Activated naive CD4-positive, alpha-beta T cell (primary cell): ENCODE measurements at places on chromosomes 7 and 10.

- DNase-seq, result no peak
These were observed 7.5 kb downstream of the LAMB1 start for GRCh38 chr7:107995184-107996071.

GRCh38 chr10:44947371-44948152, 12.0 kb upstream of the RASSF4 start:
- no peak for DNase-seq

GRCh38 chr7:41298409-41298808, 404.5 kb downstream of the INHBA start:
- no peak for DNase-seq

GRCh38 chr10:92689663-92690210, at the start of gene HHEX:
Gene HHEX, plus strand, starts transcription at chr10:92689955. Its CDS starts 32 bp downstream, at chr10:92689987.
- no peak for DNase-seq

DNA sequence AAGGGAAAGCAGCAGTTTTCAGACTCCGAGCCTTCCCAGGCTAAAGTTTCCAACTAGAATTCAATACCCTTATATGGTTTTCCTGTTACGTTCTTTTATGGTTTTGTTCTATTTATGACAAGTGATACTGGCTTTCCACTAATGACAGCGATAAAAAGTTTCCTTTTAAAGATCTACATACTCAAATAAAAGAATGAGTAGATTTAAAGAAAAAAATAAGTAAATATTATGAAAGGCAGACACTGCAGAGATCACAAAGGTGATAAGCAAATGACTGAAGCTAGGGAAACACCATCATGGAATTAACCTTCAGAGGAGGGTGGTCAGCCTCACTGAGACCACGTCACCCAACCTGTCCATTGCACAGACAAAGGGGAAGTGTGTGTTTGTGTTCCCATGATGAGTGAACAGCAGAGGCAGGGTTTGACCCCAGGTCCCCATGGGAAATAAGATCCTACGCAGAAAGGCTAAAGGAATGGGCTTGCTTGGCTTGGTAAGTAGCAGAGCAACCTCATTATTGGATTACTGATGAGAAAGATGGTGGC, 4.0 kb downstream of the VSIR start:
- DNase-seq, result no peak

DNA sequence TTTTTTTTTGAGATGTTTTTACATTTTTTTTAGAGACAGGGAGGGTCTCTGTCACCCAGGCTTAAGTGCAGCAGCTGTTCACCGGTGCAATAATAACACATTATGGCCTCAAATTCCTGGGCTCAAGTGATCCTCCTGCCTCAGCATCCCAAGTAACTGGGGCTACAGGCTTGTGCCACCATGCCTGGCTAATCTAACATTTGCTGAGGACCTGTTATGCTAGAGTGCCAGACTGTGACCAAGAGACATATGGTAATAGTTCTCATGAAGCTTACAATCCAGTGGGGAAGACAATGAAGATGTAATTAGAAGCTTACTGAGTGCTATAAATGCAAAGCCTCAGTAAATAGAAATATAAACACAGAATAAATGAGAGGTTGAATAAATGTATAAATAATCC, 17.6 kb upstream of the ORC5 start:
- no peak for DNase-seq

- no peak for DNase-seq
These were observed 179.2 kb downstream of the RELN start for GRCh38 chr7:103810112-103810744.

GRCh38 chr10:9719246-9719645, 1298.4 kb upstream of the CELF2 start:
- no peak for DNase-seq

DNA sequence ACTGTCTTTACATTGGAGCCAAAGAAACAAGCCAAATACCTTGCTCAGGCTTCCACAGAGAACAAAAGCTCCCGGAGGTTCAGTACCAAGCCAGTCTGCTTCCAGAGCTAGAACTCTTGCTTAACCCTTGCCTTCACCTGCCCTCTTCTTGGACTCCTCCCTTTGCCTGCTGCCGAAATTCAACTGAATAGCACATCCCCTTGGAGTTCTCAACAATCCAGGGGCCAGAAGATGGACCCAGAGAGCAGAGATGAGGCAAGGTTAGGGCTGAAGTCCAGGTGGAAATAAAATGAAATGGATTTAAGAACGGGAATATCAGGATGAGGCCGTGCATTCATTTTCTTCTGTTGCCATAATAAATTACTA, 876 bp upstream of the PIK3AP1 start:
- no peak for DNase-seq

- no peak for DNase-seq
These were observed 25.8 kb downstream of the SCIN start for GRCh38 chr7:12596225-12596790.

DNA sequence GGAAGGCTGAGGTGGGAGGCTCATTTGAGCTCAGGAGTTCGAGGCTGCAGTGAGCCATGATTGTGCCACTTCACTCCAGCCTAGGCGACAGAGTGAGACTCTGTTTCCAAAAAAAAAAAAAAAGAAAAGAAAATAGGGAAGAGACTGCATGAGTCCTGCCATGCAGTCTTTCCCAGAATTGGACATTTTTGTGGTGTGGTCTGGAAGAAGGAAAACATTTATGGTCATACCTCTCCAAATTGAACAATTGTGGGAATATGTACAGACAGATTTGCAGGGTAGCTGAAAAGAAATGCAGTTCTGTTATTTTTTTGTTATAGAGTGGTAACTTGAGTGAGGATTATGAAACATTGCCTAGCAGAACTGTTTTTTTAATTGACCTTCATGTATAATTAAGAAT, 198.1 kb downstream of the AUTS2 start:
- no peak for DNase-seq

DNA sequence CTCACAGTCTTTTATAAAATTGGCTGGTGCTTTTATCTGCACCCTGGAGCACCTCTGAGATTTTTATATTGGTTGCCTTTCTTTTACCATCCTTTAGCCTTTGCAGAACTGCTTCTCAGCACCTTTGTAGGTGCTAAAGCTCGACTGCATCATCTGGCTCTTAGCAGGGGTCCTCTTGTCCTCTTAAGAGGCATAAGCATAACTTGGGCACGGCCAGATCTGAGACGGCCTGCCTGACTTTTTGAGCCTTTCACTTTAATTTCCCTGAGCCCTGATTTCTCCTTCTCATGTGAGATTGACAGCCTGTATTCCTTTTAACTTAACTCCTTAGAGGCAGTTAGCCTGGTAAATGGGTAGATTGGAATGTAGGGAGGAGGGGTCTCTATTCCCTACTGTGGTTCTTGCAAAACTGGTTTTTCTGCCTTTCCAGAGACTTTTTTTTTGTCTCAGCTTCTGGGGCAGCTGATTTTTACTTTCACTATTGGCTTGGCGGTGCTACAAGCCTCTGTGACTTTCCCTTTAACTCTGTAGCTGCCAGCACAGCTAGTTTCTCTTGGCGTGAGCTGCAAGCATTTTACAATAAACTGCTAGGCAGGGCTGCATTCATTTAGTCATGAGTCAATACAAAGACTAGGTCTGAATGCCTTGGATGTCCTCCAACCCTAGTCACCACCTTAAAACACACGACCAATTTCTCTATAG, 24.0 kb downstream of the ZPBP start:
- no peak for DNase-seq

DNA sequence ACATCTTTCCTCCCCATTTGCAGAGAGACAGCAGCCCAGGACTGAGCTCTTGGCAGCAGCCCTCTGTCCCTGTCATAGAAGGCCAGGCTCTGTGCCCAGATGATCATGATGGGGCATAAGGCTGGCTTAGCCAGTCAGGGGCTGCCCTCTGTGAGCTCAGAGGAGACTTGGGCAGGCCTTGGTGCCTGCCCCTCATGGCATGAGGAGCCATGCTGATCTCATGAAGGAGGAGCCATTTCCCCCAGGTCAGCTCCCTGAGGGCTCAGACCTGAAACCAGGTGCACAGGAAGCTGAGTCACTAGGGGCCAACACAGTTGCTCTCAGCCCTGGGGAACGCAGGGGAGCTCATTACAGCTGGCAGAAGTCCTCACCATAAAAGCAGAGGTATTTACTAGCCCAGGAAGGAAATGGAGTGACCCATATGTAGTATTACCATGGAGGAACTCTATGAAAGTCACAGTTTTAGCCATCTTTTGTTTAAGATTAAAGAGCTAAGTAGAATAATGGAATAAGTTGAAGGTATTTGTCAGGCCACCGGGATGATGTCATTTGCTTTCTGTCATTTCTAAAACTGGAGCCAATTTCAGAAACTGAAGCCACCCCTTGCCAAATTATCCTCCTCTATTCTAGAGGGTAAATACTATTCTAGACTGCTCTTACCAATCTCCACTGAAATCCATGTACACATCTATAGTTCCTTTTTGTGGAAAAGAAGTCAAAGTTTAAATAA, 362.4 kb upstream of the ZNF32 start:
- DNase-seq, result no peak

DNA sequence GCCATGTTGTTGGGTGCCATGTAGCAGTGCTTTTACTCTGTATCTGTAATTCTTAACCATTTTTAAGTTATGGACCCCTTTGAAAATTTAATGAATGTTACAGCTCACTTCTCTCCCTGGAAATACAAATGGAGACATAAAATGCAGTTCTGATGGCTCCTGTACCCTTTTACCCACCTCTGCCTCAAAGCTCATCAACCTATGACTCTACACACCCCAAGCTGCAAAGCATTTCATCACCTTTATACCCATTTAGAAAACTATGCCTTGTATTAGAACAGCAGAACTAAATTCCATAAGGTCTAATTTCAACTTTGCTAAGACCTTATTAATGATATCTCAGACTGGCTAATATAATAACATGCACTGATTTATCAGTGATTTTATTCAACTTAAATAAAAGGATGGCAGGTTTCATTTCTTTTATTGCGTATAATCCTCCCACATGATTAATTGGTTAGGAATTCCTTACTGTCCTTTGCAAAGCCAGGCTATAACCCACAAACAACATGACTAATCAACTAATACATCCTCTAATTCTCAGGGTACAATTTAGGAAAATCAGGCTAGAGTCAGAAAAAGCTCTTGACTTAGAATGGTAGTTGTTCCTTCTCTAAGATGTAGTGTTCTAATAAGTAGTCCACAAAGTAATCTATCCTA, 68.1 kb downstream of the CPEB3 start:
- DNase-seq, result no peak

DNA sequence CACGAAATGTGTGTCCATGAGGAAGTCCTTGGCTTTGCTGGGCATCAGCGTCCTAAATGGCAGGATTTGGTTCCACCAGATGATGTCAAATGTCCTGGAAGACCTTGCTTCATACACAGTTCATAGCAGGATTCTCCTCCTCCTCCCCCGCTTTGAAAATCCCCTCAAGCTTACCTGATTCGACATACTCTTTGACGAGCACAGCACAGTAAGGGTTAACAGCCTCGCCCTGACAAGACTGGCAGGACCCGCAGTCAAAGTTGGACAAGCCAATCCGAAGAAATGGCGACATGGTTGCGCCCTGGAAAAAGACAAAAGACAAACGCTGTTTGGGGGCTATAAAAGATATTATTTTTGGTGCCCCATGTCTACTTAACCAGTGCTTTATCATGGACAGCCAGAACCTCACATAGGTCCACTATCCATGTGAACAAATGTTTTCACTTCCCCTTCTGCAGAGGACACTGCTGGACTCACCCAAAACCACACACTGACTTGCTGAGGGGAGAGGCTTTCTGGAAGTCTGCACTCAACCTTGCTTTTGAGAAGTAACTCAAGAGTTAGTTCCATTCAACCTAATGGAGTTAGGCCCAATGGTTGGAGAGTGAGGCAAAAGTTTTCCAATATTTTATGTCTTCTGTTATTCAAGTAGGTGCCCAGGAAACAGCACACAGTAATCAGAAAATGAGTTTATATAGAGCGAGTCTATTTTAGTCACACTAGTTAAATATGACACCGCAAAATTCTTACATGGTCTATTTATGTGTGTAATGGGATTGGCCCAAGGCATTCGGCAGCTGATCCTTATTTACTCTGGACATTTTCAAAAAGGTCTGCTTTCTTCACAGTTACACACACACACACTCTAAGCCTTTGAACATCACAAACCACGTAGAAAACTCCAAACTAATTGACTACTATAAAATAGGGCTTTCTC, 65.0 kb downstream of the PRKCQ start:
- no peak for DNase-seq

- no peak for DNase-seq
These were observed 822 bp downstream of the SHOC2 start for GRCh38 chr10:110919971-110920881.

- DNase-seq, result no peak
These were observed 237.4 kb downstream of the SEMA3D start for GRCh38 chr7:84949501-84949900.

GRCh38 chr7:30700941-30701340, 18.7 kb upstream of the CRHR2 start:
- no peak for DNase-seq

GRCh38 chr7:66198956-66199355, 6.2 kb upstream of the TPST1 start:
- DNase-seq, result no peak

DNA sequence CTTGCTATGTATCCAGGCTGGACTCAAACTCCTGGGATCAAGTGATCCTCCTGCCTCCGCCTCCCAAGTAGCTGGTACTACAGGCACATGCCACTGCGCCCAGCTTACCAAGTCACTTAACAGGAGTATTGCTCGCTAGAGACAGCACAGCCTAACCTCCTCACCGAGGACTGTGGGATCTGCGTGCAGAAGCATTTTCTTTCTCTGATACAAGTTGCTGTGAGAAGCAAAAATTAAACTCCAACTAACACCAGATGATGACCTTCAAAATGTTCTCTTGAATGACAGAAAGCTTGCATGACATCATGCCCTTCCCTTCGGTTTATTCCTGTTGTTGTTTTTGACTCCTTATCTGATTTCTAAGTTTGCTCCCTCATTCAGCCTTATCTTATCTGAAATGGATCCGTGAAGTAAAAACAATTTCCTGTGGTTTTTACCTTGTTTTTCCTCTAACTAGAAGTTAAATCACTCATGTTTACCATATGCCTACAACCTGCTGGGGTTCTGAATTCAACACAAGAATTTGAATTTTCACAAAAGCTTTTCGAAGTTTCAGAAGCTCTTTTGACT, 94.4 kb upstream of the KIF5B start:
- DNase-seq, result no peak

DNA sequence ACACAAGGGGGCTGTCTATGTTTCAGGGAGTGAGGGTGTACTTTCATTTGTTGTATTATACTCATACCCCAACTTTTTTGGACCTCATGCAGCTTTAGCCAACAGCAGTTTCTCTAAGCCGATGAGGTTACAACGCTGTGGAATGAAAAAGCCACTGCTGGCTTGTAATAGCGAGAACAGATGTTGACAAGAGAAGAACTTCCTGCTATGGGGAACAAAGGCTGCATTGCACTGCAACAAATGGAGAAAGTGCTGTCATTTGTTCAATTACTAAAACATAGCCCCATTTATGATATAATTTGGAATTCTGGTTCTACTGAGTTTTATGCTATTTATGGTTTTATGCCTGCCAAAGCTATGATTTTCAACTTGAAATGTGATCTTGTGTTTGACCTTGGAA, 104.2 kb upstream of the TMEM72 start:
- no peak for DNase-seq

- no peak for DNase-seq
These were observed 19.8 kb downstream of the PMPCB start for GRCh38 chr7:103317009-103317408.

DNA sequence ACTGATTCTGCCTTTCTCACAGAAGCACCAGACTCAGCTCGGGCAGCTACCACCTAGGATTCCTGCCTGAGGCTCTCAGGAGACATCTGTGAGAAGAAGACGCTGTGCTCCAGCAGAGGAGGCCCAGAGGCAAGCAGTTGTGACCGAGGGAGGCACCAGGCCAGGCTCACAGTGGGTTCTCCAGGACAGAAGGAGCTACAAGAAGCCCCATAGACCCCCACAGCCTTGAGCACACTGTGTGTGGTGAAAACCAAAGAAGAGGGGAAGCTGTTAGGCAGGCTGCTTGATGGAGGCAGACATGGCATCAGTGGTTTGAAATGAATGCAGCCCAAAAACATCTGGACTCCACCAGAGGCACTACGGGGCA, 198.8 kb downstream of the GRID1 start:
- no peak for DNase-seq
